ENCODE measurements at places on chromosomes 3 and 15.

- DNase-seq, result no peak
These were observed 370.3 kb upstream of the DPPA4 start for GRCh38 chr3:109707617-109708016.

GRCh38 chr15:73321496-73322450 is 47.0 kb downstream of the HCN4 start:
- no peak for DNase-seq

GRCh38 chr3:10522646-10523303 is 17.4 kb upstream of the ATP2B2 start:
- DNase-seq, result no peak

DNA sequence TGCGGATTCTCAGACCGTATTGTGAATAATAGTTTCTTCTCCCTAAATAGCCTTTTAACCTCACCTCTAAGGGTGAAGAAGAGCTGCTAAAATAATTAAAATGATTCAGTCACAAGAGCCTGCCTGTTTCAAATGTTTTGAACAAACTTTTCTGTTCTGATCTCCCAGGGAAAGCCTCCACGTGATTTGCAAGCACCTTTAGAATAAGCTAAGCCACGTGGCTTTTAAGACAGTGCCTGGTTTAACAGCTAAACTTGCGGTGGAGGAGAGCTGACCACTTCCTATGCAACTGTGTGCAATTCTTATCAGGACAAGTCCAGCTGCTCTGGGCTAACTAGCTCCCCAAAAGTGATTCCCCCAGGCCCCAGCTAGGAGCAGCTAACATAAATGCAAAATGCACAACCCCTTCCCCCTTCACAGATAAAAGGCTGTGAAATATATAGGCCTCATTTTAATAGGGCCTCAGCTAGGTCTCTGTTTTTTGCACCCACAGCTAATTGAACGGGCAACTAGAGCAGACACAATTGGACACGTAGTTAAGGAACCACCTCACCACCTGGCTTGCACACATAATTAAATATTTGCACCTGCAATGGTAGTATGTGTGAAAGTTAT is 401.2 kb upstream of the NR2F2 start:
- DNase-seq, result no peak

- no peak for DNase-seq
These were observed 47.5 kb downstream of the GTPBP8 start for GRCh38 chr3:113038328-113038727.

DNA sequence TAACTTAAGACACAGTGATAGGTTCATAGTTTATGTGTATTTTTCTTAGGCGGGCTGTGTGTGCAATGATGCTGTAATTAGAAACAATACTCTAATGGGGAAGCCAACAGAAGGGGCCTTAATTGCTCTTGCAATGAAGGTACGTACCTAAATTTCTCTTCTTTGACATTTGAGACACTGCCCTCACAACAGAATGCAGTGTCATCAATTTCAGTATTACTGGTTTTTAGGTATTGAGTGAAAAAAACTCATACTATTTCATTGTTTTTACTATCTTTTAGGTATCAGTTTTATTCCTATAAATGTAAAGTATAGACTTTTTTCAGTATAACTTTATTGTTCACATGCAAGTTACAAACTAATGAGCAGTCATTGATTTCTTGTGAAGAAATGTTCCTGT is 59.3 kb downstream of the ASTE1 start:
- no peak for DNase-seq

- no peak for DNase-seq
These were observed 80.7 kb downstream of the GADL1 start for GRCh38 chr3:30813734-30814133.

DNA sequence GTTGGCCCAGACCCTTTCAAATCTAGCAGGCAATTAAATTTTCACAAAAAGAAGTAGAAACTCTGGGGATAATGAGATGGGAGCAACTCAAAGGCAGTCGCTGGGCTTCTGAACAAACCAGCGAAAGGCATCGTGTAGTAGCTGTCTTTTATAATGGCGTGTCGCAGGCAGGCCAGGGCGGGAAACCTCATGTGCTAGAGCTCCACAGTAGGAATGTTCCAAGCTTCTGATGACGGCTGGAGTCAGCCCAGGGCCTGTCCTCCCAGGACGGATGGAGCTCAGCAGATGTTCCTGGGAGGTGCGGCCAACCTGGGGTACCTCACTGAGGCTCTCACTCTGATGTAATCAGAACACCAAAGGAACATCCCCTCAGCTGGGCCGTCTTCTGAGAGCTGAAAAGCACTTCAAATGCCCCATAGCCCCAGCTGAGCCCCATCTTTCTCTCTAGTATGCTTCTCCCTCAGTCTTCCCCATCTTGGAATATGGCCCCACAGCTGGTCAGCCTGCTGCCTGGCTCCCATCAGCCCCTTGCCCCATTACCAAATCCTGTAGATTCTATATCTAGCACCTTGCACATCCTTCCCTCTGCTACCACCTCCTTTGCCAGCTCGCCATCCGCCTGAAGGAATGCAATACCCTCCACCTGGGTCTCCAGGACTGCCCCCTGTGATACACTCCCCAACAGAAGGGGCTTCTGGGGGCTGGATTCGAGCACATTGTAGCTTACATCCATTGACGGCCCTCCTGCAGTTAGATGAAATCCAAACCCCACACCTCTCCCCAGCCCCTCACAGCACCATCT is 54.9 kb upstream of the ATP2B2 start:
- no peak for DNase-seq

DNA sequence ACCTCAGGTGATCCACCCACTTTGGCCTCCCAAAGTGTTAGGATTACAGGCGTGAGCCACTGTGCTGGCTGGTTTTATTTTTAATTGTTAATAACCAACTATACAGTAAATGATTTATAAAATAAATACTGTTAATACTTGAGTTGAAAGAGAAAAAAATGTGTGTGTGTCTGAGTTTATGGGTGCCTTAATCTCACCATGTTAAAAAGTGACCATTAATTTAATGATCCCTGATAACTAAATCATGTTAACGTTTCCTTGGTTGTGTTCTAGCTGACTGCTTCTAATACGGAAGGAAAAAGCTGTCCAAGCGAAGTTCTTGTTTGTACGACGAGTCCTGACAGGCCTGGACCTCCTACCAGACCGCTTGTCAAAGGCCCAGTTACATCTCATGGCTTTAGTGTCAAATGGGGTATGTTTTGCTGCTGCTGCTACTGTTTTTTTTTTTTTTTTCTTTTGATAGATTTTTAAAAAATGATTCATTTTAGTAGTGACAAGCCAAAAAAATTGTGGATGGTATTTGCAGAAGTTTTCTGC is 113.5 kb downstream of the GHSR start:
- no peak for DNase-seq

- no peak for DNase-seq
These were observed 480.7 kb upstream of the DPPA4 start for GRCh38 chr3:109818081-109818480.

GRCh38 chr3:122523317-122523716 is 8.6 kb upstream of the KPNA1 start:
- DNase-seq, result no peak

DNA sequence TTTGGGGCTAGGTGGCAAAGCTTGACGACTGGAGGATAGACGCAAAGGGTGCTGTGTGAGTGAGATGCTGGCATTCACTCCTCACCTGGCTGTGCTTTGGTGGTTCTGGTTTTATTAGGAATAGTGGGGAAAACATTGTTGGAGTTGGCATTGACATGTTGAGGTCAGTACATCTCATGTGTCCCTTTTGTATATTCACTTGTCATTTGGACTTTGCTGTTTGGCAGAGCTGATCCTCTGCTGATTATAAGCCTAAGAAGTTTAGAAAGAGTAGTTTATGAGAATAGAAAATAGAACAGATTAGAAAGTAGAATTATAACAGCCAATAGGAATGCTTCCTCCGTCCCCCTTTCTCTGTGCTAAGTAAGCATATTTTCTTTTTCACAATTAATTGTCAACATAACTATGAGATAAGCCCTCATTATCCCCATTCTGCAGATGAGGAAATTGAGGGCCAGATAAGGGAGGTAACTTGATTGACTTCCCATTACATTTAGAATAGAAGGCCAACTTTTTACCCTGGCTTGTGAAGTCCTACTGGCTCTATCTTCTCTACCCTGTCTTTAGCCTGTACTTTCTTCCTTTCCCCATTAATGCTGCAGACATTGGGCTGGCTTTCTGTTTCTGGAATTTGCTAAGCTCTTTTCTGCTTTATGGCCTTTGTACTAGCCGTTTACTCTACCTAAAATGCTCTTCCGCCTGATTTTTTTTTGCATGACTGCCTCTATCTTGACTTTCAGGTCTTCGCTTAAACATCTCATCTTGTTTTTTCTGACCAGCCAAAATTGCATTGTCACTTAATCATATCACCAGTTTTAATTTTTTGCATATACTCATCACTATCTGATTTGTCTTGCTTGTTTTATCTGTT is 12.8 kb downstream of the ITPR1 start:
- no peak for DNase-seq

- no peak for DNase-seq
These were observed 831.9 kb downstream of the GBE1 start for GRCh38 chr3:80929576-80929975.

DNA sequence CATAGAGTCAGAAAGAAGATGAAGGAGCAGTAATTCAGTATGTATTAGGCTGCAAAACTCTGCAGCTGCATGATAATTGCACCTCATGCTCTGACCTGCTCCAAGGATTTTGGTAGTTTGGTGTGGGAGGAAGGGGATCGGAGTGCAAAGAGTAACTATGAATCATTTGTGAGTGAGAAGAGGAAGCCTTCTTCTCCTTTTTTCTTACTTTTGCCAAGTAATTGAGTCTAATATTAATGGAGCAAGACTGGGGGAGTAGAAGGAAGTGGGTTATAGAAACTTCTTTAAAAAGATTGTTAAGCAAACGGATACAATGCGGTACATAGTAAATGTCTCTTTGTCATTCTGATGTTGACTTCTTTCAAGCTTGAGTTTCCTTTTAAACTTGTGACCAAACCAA is 276.5 kb downstream of the EDEM1 start:
- DNase-seq, result no peak

DNA sequence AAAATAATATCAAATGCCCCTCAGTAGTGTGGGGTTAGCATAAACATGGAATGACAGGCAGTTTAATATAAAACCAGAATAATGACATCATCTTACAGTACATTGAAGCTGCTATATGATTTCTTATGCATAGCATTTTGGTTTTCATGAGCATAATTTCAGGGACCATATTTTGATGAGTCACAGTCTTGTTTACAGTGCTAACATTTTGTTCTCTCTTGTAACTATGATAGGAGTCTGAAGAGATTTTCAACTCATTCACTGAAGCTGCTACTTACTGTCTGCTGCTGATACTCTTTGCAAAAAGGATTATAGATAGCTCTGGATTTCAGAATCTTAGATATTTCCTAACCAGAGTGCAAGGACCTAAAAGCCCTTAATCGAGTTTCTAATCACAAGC is 92.6 kb upstream of the CCDC54 start:
- no peak for DNase-seq

DNA sequence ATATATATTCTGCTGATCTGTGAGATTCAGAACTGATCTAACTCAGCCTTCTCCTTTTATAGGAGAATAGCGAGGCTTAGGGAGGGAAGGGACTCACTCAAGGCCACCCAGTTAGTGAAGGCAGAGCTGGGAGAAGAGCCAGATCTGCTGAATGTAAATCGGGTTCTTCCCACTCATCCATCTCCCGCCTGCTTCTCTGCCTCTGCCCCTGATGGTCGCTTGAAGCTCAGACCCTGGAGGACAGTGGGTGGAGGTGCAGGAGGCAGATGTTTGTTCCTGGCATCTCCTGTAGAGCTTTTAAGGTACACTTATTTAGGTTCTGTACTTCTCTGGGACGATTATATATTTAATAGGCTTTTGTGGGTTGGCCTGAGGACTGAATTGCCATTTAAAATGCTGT is 4.3 kb downstream of the PDIA5 start:
- DNase-seq, result no peak

GRCh38 chr3:62261121-62261520 is 112.2 kb downstream of the FEZF2 start:
- no peak for DNase-seq

GRCh38 chr3:62011666-62012065 is 361.7 kb downstream of the FEZF2 start:
- no peak for DNase-seq

- no peak for DNase-seq
These were observed 43.9 kb downstream of the UBE3A start for GRCh38 chr15:25394898-25395297.

DNA sequence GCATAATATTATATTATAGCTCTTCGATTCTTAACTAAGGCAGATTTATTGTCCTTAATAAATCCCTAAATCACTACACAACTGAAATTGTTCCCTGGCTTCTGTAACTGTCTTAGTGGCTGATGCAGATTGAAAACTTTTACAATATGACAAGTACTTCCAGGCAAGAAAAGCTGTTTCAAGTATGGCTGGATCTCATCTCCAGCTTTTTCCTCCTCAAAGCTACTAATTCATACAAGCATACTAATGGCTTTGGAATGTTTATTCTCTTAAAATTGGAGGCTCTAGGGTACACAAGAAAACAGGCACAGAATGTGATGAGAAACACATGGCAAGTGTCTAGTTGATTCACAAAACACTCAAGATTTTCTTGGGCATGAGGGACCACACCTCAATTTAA is 351.5 kb upstream of the ICE2 start:
- no peak for DNase-seq

DNA sequence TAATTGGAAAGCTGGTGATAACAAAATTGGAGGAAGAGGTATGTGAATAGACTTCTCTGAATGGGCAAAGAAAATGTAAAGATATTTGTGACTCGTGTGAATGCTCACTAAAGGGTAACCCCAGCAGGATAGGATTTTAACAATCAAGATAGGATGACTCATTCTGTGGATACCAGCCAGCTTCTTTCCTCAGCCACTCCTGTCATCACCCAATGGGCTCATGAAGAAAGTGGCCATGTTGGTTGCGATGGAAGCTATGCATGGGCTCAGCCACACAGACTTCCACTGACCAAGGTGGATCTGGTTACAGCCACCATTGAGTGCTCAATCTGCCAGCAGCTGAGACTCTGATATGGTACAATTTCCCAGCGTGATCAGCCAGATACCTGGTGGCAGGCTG is 40.9 kb downstream of the STRIT1 start:
- DNase-seq, result no peak

DNA sequence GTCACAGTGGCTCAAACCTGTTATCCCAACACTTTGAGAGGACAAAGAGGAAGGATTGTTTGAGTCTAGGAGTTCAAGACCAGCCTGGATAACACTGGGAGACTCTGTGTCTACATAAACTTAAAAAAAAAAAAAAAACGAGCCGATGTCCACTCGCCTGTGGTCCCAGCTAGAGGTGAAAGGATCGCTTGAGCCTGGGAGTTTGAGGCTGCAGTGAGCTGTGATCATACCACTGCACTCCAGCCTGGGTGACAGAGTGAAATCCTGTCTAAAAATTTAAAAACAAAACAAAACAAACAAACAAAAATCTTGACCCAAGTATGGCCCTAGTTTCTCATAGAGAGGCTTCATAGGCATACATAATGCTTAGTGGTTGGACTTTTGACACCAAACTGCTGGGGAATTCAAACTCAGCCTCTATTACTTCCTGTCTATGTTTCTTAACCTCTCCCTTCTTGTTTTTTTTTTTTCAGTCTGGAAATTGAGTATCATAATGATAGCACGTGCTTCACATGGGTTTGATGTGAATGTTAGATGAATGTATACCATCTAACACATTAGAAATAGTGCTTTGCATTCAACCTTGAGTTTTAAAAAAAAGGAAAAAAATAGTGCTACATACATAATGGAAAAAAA is 46.4 kb upstream of the CAPN7 start:
- DNase-seq, result no peak

All from stimulated activated CD4-positive, alpha-beta T cell treated with anti-CD3 and anti-CD28 coated beads, Interleukin-4, amount 100 ng/mL, for 1 hour (primary cell).